ENCODE measurements at places on chromosomes 4 and X. TPM values are rescaled to one million over a fixed set of nuclear protein-coding genes. Genes with fewer than 3 reads are reported as not detected.

GRCh38 chr4:5524446-5525299, 183.7 kb downstream of the EVC2 start:
- no peak for DNase-seq

GRCh38 chrX:64338296-64338695, 57.0 kb downstream of the MTMR8 start:
- DNase-seq = no peak

DNA sequence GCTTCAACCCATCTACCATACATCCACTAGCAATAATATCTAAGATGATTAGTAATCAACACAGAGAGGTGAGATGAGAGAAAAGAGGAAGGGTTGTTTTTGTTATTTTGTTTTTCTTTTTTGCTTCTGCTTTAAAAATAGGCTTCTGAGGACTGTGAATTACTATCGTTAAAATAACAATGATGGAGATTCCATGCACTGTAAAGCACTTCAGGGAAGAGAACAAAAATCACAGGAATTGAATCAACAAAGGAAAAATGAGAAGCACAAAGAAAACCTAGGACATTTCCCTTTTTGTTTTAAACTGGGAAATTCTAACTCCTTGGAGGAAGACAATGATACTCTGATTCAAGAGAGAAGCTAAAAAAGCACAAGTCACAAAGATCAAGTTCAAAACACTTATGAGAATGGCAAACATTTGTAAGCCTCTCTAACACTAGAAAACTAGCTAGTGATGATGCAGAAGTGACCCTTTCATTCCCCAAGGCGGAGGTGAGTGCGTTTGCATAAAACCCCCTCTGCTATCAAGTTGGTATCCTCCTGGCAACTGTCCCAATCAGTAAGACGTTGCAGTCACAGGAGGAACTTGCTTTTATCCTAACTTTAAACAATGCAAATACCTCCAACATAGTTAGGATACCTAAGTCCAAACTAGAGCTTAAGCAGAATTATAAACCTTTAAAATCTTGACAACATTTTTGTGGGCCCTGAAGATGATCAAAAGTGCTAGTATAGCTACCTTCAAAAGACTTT, 308.5 kb downstream of the CAMK2D start:
- DNase-seq = no peak

GRCh38 chrX:54306379-54306778, 51.5 kb downstream of the WNK3 start:
- no peak for DNase-seq

- no peak for DNase-seq
Measured at GRCh38 chr4:41532882-41533281, 5.1 kb upstream of the LIMCH1 start.

- DNase-seq = no peak
Measured at GRCh38 chr4:172207886-172208285, 394.7 kb downstream of the GALNTL6 start.

- no peak for DNase-seq
Measured at GRCh38 chrX:110374559-110374958, 15.9 kb downstream of the RTL9 start.

GRCh38 chr4:31016322-31017061, 296.3 kb downstream of the PCDH7 start:
- no peak for DNase-seq

Gene MAGEA1
- total RNA-seq = not detected

Gene SATL1
- not detected for total RNA-seq

Gene DYNLT3
- total RNA-seq = 19.6 TPM

Gene BCORL1
- 7.3 TPM for total RNA-seq
